ENCODE measurements at places on chromosomes 11 and 22.

DNA sequence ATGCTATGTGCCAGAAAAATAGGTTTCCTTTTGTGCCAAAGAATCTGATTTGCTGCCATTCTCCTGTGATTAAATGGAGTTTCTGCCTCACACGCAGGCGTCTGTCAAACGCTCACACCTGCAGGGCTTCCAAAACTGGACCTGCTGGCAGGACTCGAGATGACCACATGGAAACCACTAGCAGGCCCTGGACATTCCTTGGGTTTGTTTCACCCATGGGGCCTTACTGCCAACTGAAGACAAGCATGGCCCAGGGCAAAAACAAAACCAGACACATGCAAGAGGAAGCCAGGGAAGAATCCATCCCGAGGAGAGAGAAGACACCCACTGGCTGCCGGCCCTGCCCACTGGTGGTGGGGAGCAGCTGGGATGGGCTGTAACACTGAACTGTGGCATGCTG, 55.9 kb upstream of the MN1 start:
- no peak for DNase-seq

- no peak for DNase-seq
Measured at GRCh38 chr11:104366321-104366734, 202.4 kb upstream of the PDGFD start.

- DNase-seq: no peak
Measured at GRCh38 chr11:82989628-82990404, 81.9 kb downstream of the RAB30 start.

DNA sequence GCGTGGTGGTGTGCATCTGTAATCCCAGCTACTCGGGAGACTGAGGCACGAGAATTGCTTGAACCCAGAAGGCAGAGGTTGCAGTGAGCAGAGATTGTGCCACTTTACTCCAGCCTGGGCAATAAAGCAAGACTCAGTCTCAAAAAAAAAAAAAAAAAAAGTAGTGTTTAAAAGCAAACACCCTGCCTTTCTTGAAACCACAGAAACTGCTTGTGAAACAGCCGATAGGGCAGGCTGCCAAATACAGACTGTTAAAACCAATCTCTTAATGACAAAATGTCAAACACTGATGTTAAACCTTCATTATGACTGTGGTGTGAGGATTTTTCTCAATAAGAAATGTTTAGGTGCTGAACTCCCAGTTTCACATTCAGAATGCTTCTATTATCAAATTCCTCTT, 27.3 kb downstream of the MARK2 start:
- DNase-seq: peak; percentile 42

DNA sequence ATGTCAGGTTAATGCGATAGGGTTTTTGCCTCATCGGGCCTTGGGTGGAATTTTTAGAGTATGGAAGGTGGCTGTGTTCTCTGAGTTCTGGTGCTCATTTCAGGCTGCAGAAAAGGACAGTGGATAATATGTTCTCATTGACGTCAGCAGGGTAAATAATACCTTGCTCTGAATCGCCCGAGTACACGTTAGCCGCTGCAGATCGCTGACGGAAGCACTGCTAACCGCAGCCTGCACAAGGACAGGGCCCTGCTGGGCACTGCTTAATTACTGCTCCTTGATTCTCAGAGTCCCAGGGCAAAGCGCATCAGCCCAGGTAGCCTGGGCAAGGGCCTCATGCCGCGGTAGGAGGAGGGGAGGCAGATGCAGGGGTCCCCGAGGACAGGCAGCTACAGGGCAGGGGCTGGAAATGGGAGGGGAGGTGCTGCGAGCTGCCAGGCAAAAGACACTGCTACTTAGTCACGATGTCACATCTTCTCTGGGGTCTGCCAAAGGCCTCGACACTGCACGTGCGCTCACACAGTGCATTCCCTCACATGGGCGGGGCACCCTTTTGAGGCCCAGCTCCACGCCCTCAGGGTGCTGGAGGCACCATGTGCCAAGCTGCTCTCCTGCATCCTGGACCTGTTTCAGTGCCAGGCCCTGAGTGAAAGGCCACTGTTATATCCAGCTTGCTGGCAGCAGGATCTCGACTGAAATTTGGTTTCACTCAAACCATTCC, 35.2 kb downstream of the PPP2R1B start:
- DNase-seq: peak; percentile 89

Measured in PC-3 (cell line).